HepG2 (cell line): ENCODE measurements at places on chromosomes 12 and 14.

DNA sequence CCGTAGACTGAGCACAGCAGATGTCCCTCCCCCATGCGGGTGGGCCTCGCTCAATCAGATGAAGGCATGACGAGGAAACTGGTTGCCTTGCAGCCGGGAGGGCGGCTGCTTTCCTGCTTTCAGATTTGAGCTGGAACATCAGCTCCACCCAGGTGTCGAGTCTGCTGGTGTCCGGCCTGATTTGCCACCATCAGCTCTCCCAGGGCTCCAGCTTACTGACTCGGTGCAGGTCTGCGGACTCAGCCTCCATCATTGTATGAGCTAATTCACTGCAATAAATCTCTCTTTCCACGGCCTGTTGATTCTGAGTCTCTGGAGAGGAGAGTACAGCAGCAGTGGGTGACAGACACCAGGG, 156.2 kb downstream of the KIF26A start:
- no peak for DNase-seq

GRCh38 chr12:13835652-13836051, 145.8 kb downstream of the GRIN2B start:
- no peak for DNase-seq

DNA sequence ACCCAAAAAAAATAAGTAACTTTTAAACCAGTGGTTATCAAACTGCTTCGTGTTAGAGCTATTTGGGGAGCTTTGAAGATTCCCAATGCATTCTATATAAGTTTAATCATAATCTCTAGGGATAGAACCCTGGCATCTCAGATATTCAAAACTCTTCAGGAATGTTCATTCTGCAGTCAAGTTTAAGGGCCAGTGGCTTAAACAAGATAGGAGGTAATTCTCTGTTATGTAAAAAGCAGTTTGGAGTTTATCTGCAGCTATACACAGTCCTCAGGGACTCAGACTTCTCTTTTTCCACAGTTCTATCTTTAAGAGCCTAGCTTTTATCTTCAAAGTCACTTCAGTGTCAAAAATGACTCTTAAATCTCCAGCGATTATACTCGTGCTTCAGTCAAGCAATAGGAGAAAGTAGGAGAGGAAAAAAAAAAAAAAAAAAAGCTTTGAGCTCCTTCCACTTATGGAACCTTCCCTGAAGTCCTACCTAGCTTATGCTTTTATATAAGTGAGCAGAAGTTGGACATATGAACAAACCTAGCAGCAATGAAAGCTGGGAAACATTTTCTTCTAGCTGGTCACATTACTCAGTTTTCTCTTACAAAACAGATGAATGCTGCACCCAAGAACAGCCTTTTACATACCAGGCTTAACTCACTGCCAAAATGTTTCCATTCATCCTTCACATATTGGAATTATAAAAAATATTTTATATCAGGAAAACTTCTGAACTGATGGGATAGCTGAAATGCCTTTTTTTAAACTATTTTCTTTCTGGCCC, 302.8 kb downstream of the FSCB start:
- DNase-seq: no peak

DNA sequence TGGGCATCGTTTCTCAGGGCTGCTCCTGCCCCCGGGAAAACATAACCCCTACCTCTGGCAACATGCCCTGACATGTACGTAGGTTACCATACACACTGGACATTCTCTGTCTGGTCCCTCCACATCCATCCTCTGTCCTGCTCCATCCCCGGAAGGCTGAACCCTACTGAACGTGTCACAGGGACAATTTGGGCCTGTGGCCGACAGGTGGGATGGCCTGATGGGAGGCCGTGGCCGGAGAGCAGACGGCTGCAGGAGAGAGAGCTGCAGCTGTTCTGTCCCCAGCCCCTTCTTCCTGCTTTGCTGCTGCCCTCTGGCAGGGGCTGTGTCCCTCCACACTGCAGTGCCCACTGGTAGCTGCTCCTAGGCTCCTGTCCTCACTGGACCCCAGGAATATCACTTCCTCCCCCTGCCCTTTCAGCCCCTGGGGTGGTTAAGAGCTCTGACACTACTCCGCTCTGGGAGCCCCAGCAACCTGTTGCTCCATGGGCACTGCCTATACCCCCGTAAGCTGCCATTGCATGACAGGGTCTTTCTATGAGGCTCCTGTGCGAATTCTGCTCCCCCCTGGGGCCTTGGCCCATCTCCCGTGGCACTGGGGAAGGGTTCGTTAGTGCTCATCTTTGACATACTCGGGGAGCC, 125.6 kb downstream of the RBM19 start:
- no peak for DNase-seq

DNA sequence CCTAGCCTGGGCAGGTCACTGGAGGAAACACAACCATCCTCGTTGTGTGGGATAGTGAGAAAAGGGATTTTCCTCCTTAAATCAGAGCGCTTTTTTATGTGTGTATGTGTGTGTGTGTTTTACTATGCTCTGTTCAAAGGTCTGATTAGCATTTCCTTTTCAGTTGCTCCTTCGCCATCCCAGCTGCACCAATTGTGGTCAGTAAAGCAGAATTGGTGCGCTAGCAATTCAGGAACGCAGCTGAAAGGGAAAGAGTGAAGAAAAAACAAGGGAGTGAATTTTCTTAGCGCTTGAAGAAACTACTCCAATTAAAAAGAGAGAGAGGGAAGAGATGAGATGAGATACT, 173.3 kb upstream of the PARP11 start:
- DNase-seq: no peak

DNA sequence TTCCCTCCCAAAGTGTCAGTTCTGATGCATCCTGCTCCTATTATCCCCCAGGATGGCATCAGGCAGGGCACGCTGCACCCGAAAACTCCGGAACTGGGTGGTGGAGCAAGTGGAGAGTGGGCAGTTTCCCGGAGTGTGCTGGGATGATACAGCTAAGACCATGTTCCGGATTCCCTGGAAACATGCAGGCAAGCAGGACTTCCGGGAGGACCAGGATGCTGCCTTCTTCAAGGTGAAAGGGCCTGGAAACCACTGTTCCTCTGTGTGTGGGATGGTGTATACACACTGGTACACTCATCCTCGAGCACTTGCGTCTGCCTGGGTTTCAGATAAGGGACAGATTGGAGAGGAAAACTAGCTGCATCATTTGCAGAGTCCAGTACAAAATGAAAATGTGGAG, 1.0 kb downstream of the IRF9 start:
- DNase-seq: no peak

DNA sequence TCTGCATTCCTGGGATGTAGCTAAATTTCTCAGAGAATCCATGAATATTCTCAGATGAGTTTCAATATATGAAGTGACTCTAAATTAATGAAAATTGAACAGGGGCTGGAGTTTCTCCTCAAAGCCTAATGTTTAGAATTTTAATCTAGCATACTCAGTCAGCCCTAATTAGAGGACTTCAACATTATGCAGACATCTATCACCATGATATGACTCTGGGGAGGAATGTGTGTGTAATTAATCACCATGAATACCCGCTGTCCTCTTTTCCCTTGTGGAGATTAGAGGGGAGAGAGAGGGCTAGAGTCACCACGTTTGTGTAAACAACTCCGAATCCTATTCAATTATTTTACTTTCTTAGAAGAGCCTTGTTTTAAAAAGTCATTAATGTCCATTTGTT, 698.6 kb upstream of the MDGA2 start:
- DNase-seq: no peak

DNA sequence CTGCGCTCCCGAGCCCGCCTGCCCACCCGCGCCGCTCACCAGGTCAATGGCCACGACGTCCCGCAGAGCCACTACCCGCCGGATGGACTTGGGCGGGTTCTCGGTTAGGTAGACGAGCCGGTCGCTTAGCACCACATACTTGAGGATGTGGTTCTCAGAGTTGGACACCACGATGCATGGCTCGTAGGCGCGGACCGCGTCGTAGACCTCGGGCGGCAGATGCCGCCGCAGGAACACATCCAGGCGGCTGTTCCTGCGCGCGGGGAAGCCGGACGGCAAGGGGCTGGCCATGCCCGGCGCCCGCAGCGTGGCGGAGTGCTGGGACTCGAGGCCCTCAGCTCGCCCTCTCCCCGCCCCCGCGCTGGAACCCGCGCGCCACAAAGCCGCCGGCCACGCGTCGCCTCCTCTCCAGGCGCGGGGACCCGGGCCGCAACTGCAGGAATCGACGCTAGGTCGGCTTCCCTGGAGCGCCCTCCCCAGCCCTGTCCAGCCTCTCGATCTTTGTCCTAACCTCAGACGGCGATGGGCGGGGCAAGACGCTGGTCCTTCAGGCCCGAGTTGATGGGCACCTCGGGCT, at the start of gene C12orf56:
Gene C12orf56, minus strand, starts transcription at position 484 of the 577 bp plus-strand sequence. Its CDS starts 193 bp downstream, at position 291.
- DNase-seq: no peak

DNA sequence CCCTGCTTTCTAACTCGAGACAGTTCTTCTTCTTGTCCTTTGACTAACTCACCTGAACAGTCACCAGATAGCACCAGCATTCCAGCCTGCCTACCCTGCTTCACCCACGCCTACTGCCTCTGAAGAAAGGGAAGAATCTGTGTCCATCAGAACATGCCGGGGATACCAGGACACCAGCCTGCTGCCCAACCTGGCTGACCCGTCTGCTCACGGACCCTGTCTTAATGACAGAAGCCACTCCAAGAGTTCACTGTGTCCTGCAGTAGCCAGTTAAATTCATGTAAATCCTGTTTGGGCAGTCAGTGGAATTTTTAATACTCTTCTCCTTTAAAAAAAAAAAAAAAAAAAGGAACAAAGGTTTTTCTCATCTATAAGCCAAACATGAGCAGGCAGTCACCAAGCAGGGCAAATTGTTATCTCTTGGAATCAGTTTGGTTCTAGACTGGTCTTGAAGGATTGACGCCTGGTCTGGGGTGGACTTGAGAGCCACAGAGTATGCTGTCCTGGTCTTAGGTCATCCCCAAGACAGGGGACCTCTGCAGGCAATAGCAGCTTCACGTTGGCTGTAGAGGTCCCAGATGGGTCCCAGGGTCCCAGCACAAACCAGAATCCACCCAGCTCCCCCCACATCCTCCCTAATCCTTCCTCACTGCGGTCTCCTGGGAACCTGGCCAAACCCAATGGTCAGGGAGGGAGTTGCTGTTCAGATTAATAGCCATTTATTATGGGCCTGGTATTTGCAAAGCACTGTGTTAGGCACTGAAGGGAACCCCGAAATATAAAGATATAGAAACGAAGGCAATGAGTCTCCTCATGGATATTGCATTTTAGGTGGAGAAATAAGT, 181.1 kb upstream of the HIF1A start:
- no peak for DNase-seq

DNA sequence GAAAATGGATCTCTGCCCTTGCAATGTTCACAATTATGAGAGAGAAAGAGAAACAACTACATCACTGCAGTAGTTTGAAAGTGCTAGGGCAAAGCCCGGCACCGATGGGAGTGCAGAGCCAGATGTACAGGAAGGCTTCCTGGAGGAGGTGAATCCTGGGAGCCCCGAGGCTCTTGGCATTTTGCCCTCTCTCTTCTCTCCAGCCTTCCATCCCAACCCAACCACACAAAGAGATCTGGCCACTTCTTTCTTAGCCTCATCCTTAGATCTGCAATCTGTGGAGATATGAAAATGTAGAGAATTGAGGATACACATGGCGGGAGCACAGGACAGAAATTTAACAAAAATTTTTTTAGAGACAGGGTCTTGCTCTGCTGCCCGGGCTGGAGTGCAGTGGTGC, 3.3 kb upstream of the PAPLN start:
- DNase-seq: no peak

- DNase-seq: no peak
These were observed 16.9 kb downstream of the BRF1 start for GRCh38 chr14:105283899-105284298.

GRCh38 chr12:77549383-77550128, 281.1 kb upstream of the NAV3 start:
- DNase-seq: no peak

DNA sequence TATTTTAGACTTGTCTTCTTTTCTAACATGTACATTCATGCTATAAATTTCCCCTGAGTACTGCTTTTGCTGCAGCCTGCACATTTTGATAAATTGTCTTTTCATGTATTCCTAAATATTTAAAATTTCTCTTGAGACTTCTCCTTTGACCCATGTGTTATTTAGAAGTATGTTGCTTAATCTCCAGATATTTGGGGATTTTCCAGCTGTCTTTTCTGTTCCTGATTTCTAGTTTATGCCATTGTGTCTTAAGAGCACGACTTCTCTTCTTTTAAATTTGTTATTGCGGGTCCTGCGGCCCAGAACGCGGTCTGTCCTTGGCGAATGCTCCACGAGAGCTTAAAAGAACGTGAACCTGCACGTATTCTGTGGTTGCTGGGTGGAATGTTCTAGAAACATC, 136.4 kb downstream of the KIF26A start:
- DNase-seq: no peak

GRCh38 chr14:76710056-76711010, 50.9 kb upstream of the VASH1 start:
- DNase-seq: peak; percentile 28

DNA sequence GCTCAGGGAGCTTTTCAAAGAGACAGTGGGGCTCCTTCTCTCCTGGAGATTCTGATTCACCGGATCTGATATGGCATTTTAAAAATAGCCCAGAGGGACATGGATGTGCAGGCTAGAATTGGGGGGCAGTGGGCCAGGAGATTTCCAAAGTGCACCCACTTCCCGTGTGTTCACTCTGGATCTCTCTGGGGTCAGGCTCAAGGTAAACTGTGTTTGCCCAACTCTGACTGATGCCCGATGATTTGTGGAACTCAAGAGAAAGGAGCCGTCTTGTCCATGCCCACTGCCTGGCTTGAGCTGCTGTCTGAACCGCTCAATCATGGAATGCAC, 17.9 kb downstream of the FAM181A start:
- DNase-seq: no peak

GRCh38 chr12:130119241-130119861, 42.9 kb upstream of the FZD10 start:
- DNase-seq: no peak

DNA sequence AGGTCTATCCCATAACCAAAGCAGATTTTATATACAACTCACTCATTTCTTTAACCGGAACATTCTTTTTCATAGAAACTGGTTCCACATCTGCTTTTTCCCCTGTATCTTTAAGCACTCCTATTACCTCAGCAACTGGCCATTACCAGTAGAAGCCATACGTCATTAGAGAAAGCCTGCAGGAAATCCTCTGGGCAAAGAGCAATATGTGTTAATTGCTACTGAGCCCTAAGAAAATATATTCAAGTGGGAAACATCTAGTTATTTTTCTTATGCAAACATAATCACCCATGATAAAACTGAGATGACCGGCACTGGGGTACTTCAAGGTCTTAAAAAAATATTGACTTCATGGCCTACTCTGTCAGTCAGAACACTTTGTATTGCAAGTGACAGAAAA, 28.2 kb upstream of the CPSF6 start:
- no peak for DNase-seq

GRCh38 chr12:42550800-42551199, 38.7 kb downstream of the PRICKLE1 start:
- no peak for DNase-seq

GRCh38 chr14:54691525-54692283, 124.8 kb downstream of the SAMD4A start:
- peak; percentile 70 for DNase-seq
